Stimulated activated CD4-positive, alpha-beta T cell treated with anti-CD3 and anti-CD28 coated beads, TNF-alpha, amount 100 ng/mL, for 4 hours (primary cell): ENCODE measurements at places on chromosomes 12 and 14.

DNA sequence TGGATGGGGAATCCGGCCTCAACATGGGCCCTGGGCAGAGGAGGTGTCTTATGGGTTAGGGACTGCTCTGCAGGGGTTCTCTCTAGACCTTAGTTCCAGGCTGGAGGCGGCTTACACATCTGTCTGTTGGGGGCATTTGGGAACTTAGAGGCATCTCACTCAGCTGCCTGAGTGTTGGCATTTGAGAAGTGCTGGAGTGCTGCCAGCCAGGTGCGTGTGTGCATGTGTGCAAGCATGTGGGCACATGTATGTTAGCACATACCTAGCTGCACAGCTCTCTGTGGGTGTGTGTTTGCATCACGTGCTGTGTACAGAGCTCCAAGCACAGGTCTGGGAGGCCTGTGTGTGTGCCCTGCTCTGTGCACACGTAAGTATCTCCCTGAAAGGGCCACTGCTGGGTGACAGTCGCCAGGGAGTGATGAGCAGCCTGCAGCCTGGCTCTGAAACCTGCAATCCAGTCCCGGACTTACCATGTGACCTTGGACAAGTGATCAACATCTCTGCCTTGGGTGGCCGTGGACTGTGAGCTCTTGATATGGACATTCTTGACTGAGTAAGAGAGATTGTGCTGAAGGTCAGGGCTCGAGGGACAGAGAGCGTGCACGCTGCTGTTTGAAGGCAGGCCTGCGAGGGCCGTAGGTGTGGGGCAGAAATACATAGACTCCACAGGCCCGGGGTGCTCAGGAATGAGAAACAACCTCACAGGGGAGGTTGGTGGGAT is 5.2 kb downstream of the LRTM2 start:
- DNase-seq = no peak

DNA sequence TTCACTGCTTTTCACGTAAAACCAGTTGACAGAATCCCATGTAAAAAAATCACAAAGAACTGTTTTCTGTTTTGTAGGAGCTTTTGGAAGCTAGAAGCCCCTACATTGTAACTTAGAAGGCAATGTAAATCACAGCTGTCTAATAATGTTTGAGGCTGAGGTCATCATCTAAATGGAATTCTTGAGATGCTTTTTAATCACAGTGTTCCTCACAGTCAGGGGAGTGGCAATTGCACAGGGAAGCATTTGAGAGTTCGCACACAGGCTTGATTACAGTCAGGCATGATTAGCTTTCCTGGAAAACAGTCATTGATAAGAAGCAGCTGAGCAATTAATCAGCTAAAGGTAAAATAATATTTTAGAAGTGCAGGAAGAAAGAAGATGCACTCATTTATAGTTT is 2.9 kb downstream of the SLC17A8 start:
- DNase-seq = no peak

DNA sequence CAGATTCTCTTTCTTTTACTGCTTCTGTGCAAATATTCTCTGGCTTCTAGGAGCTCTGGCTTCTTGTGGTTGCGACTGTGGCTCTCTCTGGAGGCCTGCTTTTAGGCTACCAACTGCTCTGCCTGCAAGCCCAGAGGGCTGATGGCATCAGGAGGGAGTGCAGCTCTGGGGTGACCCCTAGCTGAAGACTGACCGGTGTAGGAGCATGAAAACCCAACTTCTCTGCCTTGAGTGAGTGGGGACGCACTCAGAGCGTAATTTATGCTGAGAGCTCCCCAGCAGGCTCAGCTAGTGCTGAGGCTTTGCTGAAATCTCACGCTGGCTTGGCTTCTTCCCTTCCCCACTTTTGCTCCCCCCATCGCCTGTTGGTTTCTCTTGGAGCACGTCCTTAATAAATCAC is 29.9 kb upstream of the RBM19 start:
- DNase-seq = no peak

DNA sequence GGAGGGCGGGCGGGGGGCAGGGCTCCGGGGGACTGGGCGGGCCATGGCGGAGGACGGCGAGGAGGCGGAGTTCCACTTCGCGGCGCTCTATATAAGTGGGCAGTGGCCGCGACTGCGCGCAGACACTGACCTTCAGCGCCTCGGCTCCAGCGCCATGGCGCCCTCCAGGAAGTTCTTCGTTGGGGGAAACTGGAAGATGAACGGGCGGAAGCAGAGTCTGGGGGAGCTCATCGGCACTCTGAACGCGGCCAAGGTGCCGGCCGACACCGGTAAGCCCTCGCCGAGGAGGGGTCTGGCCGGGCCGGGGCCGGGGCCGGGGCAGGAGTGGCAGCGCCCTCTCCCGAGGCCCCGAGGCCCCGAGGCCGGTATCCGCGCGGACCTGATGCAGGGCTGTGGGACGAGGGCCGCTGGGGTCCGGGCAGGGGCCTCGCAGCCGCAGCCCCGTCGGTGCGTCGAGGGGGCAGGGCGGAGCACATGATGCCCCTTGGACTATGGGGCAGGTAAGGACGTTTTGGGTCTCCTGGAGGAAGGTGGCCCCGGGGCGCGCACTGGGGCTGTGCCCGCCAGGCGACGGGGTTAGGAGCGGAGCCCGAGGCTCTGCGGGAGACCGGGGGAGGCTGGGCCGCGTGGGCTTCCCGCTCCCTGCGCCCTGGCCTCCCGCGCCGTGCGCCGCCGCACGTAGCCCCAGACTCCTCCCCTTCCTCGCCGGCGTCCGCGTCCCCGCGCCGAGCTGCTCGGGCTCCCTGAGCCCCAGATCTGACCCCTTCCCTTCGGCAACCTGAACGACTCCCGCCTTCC is at the start of gene TPI1:
TPI1 (plus strand) TSS at position 119 of the 798 bp plus-strand sequence; CDS start at position 155, 36 bp downstream.
- DNase-seq = peak; percentile 83

DNA sequence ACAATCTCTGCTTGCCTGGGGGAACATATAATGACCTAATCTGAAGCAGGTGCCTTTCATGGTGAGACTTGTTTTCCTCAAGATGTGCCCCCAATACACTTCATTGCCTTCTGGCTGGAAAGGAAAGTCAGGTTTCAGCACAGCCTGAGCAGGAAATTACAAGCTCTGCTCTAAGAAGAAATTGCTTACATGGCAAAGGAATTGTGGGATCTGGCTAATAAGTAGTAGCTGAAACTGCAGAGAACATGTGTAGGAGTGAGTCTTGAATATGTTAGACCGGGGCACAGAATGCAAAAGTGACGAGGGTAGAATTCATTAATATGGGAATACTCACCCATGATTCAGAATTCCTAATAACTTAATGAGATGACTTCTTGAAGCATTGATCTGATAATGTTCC is 6.3 kb upstream of the CFAP54 start:
- DNase-seq = no peak

DNA sequence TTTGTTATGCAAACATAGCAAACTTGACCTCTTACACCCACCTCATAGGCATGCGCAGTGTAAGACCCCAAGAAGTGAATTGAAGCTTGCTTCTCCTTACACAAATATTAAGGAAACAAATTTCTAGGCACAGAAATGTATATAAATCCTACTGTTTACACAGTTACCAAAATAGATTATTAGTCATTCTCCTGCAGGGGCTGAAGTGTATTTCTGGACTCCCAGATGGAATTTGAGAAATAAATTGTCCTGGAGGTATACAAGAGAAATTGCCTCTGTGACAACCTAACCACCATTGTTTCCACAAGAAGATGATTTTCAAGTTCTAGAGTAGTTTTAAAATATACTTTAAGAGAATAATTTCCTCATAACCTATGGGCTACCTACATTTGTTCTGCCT is 656.0 kb upstream of the MDGA2 start:
- DNase-seq = no peak
